ENCODE measurements at places on chromosomes 2 and 18. TPM values are rescaled to one million over a fixed set of nuclear protein-coding genes. Genes with fewer than 3 reads are reported as not detected.

GRCh38 chr2:28595323-28595722 lies 99.5 kb downstream of the PLB1 start:
- DNase-seq: no peak
- peaks cover 33% of the 10 kb centered on the region for H3K4me1 ChIP-seq
- H3K36me3 ChIP-seq: no peaks in the 10 kb centered on the region
- no peaks in the 10 kb centered on the region for H3K27me3 ChIP-seq
- no peak overlapping the region for H3K27ac ChIP-seq

- DNase-seq: peak; percentile 85
- peak overlapping the region; percentile 68 for H3K4me3 ChIP-seq
- H3K36me3 ChIP-seq: no peaks in the 10 kb centered on the region
- no peaks in the 10 kb centered on the region for H3K27me3 ChIP-seq
Observed at GRCh38 chr2:47272031-47272864, 117.1 kb upstream of the STPG4 start.

Gene COPS8
- total RNA-seq: 51.0 TPM

DNA sequence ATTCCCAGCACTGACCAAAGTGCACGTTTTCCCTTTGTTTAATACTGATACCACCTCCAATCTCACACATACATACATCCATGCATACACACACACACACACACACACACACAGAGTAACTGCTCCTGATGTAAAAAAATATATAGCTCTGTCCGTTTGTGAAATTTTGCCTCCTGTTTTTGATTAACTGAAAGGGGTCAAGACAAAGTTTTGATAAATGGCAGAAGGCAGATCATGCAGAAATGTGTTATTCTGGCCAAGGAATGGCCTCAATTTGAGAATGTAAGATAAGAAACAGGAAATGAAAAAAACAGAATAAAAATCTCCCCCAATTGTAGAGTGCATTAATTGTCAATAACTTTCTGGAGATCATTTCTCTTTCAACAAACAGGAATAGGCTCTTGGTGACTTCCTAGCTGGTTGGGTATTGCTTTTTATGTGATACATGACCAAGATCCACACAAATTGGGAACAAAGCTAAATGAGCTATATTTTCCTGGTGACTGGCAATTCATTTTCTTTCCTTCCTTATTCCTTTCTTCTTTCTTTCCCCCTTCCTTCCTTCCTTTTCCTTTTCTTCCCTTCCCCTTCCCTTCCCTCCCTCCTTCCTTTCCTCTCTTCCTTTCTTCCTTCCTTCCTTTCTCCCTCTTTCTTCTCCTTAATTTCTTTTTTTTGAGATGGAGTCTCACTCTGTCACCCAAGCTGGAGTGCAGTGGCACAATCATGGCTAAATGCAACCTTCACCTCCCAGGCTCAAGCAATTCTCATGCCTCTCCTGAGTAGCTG lies 88.9 kb upstream of the PMAIP1 start:
- H3K36me3 ChIP-seq: no peaks in the 10 kb centered on the region
- H3K4me1 ChIP-seq: no peaks in the 10 kb centered on the region

Gene DPP4
- 3.6 TPM for total RNA-seq

DNA sequence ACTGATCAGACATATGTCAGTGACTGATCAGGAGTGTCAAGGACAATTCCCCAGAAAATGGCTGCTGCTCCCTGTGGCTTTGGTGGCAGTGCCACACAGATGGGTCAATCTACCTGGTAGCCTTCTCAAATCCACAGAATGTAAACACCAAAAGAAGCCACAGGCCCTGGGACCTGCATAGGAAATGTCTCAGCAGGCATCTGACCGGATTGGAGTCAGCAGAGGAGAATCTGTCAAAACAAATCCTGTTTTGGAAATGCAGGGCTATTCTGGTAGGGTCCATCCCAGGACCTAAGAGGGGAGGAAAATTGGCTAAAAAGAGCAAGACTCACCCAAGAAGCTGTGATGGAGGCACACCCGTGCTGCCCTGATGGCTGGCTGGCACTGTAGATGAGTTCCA lies 189.7 kb downstream of the TMEM247 start:
- no peak overlapping the region for H3K27ac ChIP-seq
- H3K4me3 ChIP-seq: no peak overlapping the region
- H3K36me3 ChIP-seq: no peaks in the 10 kb centered on the region
- DNase-seq: no peak
- H3K4me1 ChIP-seq: peaks cover 8% of the 10 kb centered on the region

Gene SLC4A3
- 8.7 TPM for total RNA-seq

GRCh38 chr2:223591596-223591995 lies 10.6 kb downstream of the SCG2 start:
- H3K36me3 ChIP-seq: no peaks in the 10 kb centered on the region
- H3K4me1 ChIP-seq: no peaks in the 10 kb centered on the region
- H3K27me3 ChIP-seq: no peaks in the 10 kb centered on the region
- DNase-seq: no peak
- no peak overlapping the region for H3K4me3 ChIP-seq

- no peak overlapping the region for H3K4me3 ChIP-seq
- H3K4me1 ChIP-seq: peaks cover 10% of the 10 kb centered on the region
- no peak for DNase-seq
- H3K36me3 ChIP-seq: no peaks in the 10 kb centered on the region
- H3K27me3 ChIP-seq: no peaks in the 10 kb centered on the region
- H3K27ac ChIP-seq: no peak overlapping the region
Observed at GRCh38 chr2:165193178-165193777, 10.6 kb downstream of the SCN3A start.

Gene RAX
- 0.57 TPM for total RNA-seq

DNA sequence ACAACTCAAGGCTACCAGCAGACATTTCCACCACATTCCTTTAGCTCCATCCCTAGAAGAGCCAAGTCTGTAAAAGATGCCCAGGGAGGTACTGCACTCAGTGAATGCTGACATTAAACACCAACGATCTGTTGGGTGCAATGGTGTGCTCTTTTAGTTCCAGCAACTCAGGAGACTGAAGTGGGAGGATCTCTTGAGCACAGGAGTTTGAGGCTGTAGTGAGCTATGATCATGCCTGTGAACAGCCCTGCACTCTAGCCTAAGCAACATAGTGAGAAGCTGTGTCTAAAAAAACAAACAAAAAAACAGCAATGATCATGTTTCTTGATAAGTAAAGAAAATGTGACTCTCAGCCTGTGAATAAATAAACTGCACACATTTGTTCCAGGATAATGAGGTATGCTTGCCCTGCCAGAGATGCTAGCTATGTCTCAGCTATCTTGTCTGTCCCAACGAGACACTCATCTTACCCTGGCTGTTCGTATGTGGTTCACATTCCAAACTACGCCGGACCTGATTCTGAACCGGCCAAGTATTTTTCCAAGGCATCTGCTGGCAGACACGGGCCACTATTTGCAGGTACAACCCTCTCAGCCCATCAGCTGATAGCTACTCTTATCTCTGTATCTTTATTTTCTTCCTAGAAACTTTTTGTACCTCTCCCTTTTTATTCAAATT lies 21.8 kb downstream of the TMEM182 start:
- no peak for DNase-seq
- no peak overlapping the region for H3K4me3 ChIP-seq
- no peak overlapping the region for H3K27ac ChIP-seq
- H3K36me3 ChIP-seq: peaks cover 14% of the 10 kb centered on the region
- no peaks in the 10 kb centered on the region for H3K27me3 ChIP-seq
- H3K4me1 ChIP-seq: peaks cover 29% of the 10 kb centered on the region

Gene IMMT
- 104 TPM for total RNA-seq

DNA sequence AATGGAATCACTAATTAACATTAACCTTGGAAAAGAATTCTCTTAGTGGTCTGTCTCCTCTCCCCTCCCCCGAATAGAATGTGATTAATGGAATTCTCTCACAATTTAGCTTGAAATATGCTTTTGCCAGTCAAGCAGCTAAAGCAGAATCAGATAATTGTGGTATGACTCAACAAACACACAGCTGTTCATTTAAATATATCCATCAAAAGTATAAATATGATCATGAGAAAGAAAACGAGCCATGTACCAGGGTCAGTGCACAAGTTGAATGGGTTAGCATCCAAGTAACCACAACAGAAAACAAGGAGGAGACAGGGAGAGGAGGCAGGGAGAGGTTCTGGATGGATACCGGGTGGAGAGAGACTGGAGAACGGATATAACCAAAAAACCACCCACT lies 66.9 kb downstream of the ACVR1 start:
- no peaks in the 10 kb centered on the region for H3K27me3 ChIP-seq
- peak overlapping the region; percentile 15 for H3K27ac ChIP-seq
- H3K36me3 ChIP-seq: no peaks in the 10 kb centered on the region

DNA sequence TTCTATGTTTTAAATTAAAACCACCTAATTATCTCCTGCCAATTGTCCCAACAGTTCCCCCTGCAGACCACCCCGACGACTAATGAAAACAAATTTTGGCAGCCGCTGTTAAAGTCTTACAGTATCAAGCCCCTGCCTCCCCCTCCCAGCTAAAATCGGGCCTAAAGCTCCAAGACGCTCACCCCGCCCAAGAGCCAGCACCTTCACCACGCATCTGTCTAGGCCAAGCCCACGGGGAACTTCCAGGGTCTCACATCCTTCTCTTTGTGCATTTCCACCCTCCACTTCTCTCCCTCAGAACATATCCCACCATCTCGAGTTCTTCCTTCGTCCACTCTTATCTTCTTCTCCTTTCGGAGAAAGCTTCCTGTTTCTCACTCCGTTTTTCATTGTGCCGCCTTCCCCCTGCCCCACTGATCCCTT lies 445 bp downstream of the PRPF40A start:
- peaks cover 29% of the 10 kb centered on the region for H3K4me1 ChIP-seq
- DNase-seq: peak; percentile 25
- peak overlapping the region; percentile 97 for H3K27ac ChIP-seq
- peak overlapping the region; percentile 97 for H3K4me3 ChIP-seq

Gene RASGRP3
- 0.23 TPM for total RNA-seq

GRCh38 chr18:58186258-58186948 lies 142.4 kb downstream of the NEDD4L start:
- DNase-seq: no peak
- peaks cover 53% of the 10 kb centered on the region for H3K4me1 ChIP-seq
- no peak overlapping the region for H3K4me3 ChIP-seq

Gene REG1B
- 2.3 TPM for total RNA-seq

DNA sequence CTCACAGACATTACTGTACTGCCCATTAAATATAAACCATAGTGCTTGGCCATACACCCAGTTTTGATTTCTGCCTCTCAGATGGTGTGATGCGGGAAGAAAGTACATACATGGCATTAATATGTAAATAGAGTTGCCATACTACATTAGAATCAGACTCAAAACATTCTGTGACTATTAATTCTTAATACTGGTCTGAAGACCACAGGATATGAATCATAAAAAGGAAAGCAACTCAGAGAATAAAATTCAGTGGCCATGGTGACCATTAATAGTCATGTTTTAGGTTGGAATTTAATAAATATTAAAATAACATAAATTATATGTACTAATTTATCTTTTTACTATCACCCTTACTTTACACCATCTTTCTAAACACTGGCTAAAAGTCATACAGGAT lies 33.0 kb upstream of the WDR75 start:
- no peaks in the 10 kb centered on the region for H3K27me3 ChIP-seq
- no peak overlapping the region for H3K27ac ChIP-seq
- no peak overlapping the region for H3K4me3 ChIP-seq
- peaks cover 17% of the 10 kb centered on the region for H3K4me1 ChIP-seq
- no peak for DNase-seq

Gene NEU2
- not detected for total RNA-seq

DNA sequence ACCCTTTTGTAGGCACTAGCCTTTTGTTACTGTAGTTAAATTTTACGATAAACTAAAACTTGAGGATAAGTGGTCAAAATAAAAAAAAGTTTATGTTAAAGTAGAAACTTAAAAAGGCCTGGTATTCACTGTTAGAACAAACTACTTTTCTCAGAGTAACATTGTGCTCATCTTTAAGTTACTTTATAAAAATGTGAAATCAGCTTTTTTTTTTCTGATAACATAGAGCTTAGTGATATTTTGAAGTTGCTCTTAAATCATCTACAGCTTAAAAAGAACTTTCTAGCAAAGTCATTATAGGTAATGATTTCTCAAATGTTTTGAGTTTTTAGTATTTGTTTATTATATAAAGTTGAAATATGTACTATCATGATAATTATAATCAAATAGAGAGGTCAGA lies 125.3 kb downstream of the CAMKMT start:
- H3K27me3 ChIP-seq: no peaks in the 10 kb centered on the region
- H3K4me1 ChIP-seq: no peaks in the 10 kb centered on the region
- no peak overlapping the region for H3K4me3 ChIP-seq
- H3K27ac ChIP-seq: no peak overlapping the region
- H3K36me3 ChIP-seq: no peaks in the 10 kb centered on the region
- no peak for DNase-seq

Gene PLB1
- total RNA-seq: 0.27 TPM

Gene CRACDL
- 0.72 TPM for total RNA-seq

Gene KCNE4
- not detected for total RNA-seq

GRCh38 chr18:78601349-78601748 lies 378.3 kb upstream of the SALL3 start:
- H3K4me3 ChIP-seq: no peak overlapping the region
- no peak overlapping the region for H3K27ac ChIP-seq
- no peak for DNase-seq
- H3K36me3 ChIP-seq: peaks cover 29% of the 10 kb centered on the region

Gene DAW1
- total RNA-seq: 0.61 TPM

Gene CHRNG
- not detected for total RNA-seq

- peaks cover 30% of the 10 kb centered on the region for H3K4me1 ChIP-seq
- no peak for DNase-seq
- no peak overlapping the region for H3K4me3 ChIP-seq
- H3K36me3 ChIP-seq: no peaks in the 10 kb centered on the region
Observed at GRCh38 chr2:16162491-16163040, 222.2 kb downstream of the MYCN start.

Gene EGR4
- 0.09 TPM for total RNA-seq

- peaks cover 80% of the 10 kb centered on the region for H3K4me1 ChIP-seq
- H3K36me3 ChIP-seq: peaks cover 73% of the 10 kb centered on the region
- peak overlapping the region; percentile 5 for H3K4me3 ChIP-seq
- DNase-seq: no peak
Observed at GRCh38 chr18:8630546-8630945, 21.3 kb downstream of the RAB12 start.

DNA sequence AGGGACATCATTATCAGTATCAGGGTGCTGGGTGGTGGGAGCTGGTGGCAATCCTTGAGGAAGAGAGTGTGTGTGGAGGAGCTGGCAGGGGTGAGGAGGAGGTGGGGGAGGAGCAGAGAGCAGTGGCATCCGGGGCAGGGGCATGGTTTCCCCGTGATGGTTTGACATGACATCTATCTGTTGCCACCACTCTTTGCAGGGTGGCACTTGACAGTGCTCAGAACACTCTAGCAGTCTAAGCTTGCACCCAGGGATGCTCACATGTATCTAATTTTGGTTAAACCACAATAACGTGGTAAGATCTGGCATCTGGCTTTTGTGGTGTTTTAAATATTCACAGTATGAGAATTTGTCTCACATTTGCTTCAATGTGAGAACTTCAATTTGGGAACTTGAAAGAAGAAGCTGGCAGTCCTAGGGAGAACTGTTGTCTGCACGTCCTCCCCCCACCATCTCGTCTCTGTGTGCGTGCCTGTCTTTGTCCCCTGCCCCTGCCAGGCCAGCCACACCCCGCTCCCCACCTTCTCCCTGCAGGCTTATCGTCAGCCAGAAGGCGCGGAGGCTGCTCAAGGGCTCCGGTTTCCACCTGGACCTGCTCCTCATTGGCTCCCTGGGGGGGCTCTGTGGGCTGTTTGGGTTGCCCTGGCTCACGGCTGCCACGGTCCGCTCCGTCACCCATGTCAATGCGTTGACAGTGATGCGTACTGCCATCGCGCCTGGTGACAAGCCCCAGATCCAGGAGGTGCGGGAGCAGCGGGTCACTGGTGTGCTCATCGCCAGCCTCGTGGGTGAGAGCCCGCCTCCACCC lies 11.7 kb downstream of the SLC4A3 start:
- no peak overlapping the region for H3K4me3 ChIP-seq
- DNase-seq: no peak
- peaks cover 15% of the 10 kb centered on the region for H3K4me1 ChIP-seq
- peaks cover 6% of the 10 kb centered on the region for H3K27me3 ChIP-seq
- no peak overlapping the region for H3K27ac ChIP-seq

Gene FAM237A
- total RNA-seq: not detected
